Tibial nerve (tissue), 4 donors: ENCODE measurements at places on chromosomes 1 and 21. TPM values are rescaled to one million over a fixed set of nuclear protein-coding genes. Genes with fewer than 3 reads are reported as not detected.

- H3K4me3 ChIP-seq = no peak overlapping the region
- H3K36me3 ChIP-seq = no peaks in the 10 kb centered on the region
- H3K27me3 ChIP-seq = peaks cover 10% of the 10 kb centered on the region
- H3K4me1 ChIP-seq = no peaks in the 10 kb centered on the region
Measured at GRCh38 chr1:116680752-116681151, 13.2 kb upstream of the IGSF3 start.

DNAJC6 gene
- 19.2 TPM for total RNA-seq

DNA sequence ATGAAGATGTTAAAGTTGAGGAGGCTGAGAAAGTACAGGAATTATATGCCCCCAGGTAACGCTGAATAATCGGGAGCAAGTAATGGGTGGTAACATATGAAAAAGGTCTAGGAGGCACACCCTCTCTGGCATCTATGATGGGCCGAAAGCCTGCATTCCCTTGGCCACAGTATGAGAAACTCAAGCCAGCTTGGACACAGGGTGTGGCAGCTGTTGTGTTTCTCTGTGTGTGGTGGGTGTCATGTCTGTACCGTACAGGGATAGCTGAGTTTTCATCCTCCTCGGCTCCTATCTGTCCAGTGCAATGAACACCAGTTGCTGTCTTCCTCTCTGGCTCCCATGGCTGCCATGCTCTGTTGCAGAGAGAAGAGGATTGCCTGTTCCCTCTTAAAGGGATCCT, 32.9 kb downstream of the NBPF3 start:
- DNase-seq = no peak
- no peaks in the 10 kb centered on the region for H3K27me3 ChIP-seq
- H3K36me3 ChIP-seq = no peaks in the 10 kb centered on the region
- H3K4me1 ChIP-seq = no peaks in the 10 kb centered on the region
- no peak overlapping the region for H3K27ac ChIP-seq
- no peak overlapping the region for H3K4me3 ChIP-seq

DNA sequence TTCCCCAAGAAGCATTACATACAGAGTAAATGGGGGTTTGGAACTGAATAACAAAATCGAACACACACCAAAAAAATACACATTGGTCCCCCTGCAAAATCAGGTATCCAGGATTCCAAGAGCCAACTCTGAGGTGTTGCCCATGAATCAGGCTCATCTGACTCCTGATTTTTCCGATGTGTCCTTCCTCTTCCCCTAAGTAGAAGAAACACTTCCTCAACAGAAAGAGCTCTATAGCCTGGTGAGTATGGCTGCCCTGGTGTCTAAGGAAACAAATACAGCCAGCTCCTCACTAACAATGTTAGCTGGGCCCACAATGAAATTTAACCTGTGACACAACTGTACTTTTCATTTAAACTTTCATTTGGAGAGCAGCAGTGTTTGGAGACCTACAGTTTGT, 33.6 kb downstream of the ERI3 start:
- no peak overlapping the region for H3K4me3 ChIP-seq
- DNase-seq = no peak
- H3K27ac ChIP-seq = no peak overlapping the region

SPRR2G gene
- total RNA-seq = not detected

- no peaks in the 10 kb centered on the region for H3K36me3 ChIP-seq
- H3K27me3 ChIP-seq = no peaks in the 10 kb centered on the region
- H3K4me1 ChIP-seq = peaks cover 11% of the 10 kb centered on the region
- H3K4me3 ChIP-seq = no peak overlapping the region
- no peak for DNase-seq
Measured at GRCh38 chr1:86951430-86951829, 37.0 kb downstream of the HS2ST1 start.

- H3K27ac ChIP-seq = peak overlapping the region; percentile 72
- H3K27me3 ChIP-seq = no peaks in the 10 kb centered on the region
- DNase-seq = no peak
- peaks cover 43% of the 10 kb centered on the region for H3K4me1 ChIP-seq
- no peak overlapping the region for H3K4me3 ChIP-seq
Measured at GRCh38 chr1:222829868-222830267, 15.0 kb downstream of the DISP1 start.

- no peaks in the 10 kb centered on the region for H3K27me3 ChIP-seq
- H3K27ac ChIP-seq = no peak overlapping the region
- H3K36me3 ChIP-seq = no peaks in the 10 kb centered on the region
- no peaks in the 10 kb centered on the region for H3K4me1 ChIP-seq
- DNase-seq = no peak
- H3K4me3 ChIP-seq = no peak overlapping the region
Measured at GRCh38 chr1:116511459-116512019, 59.3 kb downstream of the CD58 start.

DNA sequence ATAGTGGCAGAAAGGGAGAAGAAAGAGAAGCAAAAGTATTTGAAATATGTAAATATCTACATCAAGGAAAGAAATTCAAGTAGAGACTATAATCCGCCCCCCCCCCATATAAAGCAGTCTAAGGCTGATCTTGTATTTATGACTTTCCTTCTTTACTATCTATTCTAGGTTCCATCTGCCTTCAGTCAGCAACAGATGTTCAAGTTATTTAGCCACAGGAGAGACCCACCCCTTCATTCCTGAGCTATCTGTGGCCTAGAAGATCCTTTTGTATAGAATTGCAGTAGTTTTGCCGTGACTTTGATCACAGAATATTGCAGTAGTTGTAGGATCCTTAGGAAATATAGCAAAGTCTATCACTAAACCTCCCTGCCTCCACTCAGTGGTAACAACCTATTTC, 10.7 kb upstream of the BSDC1 start:
- no peaks in the 10 kb centered on the region for H3K36me3 ChIP-seq
- DNase-seq = no peak
- no peak overlapping the region for H3K27ac ChIP-seq
- no peak overlapping the region for H3K4me3 ChIP-seq
- H3K4me1 ChIP-seq = no peaks in the 10 kb centered on the region
- H3K27me3 ChIP-seq = no peaks in the 10 kb centered on the region

DNA sequence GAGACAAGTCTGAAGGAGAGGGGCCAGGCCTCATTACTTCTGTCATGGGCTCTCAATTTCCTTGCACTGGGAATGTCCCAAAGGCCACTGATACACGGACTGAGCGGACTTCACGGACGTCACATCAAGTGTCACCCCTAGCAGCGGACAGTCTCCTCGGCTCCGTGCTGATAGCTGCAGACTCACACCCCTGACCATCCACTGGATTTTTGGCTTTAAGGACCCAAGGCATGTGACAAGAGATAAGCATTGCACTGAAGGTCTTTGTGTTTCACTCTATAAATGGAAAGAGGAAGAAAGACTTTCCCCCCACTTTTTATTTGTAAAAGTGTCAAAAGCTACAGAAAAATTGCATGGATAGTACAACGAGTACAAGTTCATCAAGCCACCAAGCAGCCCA, 200.4 kb upstream of the FGGY start:
- no peak for DNase-seq
- no peaks in the 10 kb centered on the region for H3K36me3 ChIP-seq
- no peaks in the 10 kb centered on the region for H3K4me1 ChIP-seq
- no peaks in the 10 kb centered on the region for H3K27me3 ChIP-seq
- H3K27ac ChIP-seq = no peak overlapping the region

DNA sequence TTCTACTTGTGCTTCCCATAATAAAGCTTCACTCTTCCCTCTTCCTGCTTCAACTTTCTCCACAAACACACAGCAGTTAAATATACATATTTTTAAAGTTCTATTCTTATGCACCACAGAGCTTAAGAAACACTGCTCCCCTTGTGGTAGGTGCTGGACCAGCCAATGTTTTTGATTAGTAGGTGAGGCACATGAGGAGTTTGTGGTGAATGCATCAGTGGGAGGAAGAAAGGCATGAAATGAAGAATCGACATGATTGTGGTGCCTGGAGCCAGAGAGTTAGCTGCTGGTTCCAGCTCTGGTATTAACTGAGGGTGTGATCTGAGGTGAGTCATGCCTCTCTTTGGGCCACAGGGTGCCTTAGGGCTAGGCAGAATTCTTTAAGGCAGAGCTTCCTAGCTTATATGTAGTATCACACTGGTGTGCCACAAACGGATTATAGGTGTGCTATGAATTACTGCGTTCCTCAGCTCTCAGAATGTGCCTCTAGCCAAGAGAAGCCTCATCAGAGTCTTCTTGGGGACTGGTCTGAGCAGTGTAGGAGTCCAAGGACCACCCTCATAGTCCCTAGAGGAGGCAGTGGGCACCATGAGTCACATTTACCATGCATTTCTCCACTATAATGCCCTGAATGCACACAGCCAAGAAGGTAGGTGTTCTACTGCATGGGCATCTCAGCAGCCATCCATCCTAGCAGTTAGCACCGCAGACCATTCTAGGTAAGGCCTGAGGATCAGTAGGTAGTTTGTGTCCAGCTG, 97.4 kb upstream of the SGIP1 start:
- H3K27ac ChIP-seq = no peak overlapping the region
- no peaks in the 10 kb centered on the region for H3K4me1 ChIP-seq
- H3K4me3 ChIP-seq = no peak overlapping the region
- DNase-seq = no peak
- no peaks in the 10 kb centered on the region for H3K36me3 ChIP-seq
- H3K27me3 ChIP-seq = no peaks in the 10 kb centered on the region

- no peaks in the 10 kb centered on the region for H3K36me3 ChIP-seq
- no peak for DNase-seq
- no peak overlapping the region for H3K4me3 ChIP-seq
- no peaks in the 10 kb centered on the region for H3K27me3 ChIP-seq
- peaks cover 32% of the 10 kb centered on the region for H3K4me1 ChIP-seq
Measured at GRCh38 chr1:61141288-61142042, 59.1 kb downstream of the NFIA start.

- DNase-seq = no peak
- H3K27ac ChIP-seq = no peak overlapping the region
- no peaks in the 10 kb centered on the region for H3K36me3 ChIP-seq
- no peak overlapping the region for H3K4me3 ChIP-seq
- no peaks in the 10 kb centered on the region for H3K27me3 ChIP-seq
Measured at GRCh38 chr1:87305151-87305550, 23.5 kb upstream of the LMO4 start.
